ENCODE measurements at places on chromosomes 12 and 14.

- DNase-seq, result no peak
Observed at GRCh38 chr14:62162998-62163589, 400.9 kb downstream of the SNAPC1 start.

GRCh38 chr14:63231766-63232165, 27.5 kb downstream of the RHOJ start:
- DNase-seq, result no peak

DNA sequence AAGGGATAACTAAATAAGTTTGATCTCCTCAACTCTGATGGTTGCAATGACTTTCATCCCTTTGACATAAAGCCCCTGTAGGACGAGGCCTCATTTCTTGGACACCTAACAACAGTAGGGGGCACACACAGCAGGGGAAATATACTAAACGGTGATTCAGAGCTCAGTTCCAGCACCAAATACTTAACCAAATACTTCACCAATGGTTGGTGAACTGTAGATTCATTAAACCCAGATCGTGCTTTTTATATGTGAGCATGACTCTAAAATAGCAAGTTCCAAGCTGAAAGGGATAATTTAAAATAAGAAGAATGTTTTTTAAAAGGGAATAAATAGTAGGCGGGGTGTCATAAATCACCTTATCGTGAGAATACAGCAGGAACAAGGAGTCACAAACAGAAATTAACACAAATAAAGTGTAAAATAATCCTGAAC, 53.2 kb downstream of the ATG2B start:
- no peak for DNase-seq

DNA sequence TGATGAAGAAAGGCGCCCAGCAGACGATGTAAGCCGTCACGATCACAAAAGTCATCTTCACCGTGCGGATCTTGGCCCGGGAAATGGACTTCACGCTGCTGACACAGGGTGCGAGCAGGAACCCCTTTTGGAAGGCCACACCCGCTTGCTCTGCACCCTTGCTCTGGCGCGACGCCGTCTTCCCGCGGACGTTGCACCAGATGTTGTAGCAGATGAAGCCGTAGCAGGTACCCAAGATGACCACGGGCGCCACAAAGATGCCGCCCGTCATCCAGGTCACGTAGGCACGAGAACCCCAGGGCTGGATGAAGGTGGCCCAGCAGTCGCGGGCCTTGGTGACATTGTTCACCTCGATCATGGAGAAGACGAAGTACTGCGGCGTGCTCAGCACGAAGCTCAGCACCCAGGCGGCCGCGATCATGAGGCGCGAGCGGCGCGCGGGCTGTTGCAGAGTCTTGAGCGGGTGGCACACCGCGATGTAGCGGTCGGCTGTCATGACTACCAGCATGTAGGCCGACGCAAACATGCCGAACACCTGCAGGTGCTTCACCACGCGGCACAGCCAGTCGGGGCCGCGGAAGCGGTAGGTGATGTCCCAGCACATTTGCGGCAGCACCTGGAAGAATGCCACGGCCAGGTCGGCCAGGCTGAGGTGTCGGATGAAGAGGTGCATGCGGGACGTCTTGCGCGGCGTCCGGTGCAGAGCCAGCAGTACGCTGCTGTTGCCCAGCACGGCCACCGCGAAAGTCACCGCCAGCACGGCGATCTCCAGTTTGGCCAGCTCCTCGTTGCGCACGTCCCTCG, 890 bp downstream of the AVPR1A start:
- no peak for DNase-seq

DNA sequence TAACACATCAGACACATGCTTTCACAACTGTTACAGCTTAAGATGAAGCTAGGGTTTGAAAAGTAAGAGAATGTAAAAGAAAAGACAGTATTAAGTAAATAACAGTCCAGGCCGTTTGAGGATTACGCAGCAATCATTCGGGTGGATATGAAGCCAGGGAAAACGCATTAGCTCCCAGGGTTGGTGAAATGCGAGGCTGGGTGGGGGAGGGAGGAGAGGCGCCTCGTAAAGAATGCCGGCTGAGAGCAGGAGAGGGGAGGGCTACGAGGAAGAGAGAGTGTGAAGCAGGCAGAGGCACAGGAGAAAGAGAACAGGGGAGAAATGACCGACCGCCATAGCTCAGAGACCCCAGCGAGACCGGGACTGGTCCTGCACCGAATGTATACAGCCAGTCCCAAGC, 73.0 kb downstream of the IQSEC3 start:
- DNase-seq, result peak; percentile 45

DNA sequence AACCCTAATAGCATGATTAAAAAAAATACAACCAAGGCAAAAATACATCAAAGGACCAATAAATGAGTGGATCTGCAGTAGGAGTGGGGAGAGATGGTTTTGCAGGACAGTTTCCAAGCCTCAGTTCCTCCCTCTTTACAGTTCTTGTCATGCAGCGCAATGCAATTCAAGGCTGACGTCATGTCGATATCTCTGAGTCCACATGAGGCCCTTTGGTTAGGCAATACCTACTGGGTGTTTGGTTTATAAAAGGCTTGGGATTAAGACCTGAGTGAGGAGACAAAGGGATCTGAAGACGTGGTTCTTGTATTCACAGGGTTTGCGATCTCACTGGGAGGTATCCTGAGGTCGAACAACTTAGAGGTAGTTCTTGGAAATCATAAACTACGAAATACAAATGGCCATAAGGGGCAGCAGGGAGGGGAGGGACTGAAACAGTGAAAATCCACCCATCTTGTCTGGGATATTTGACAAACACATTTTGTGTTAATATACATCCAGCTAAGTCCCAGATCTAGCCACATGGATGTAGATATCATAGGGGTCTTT, 441.0 kb downstream of the FUT8 start:
- DNase-seq, result no peak

DNA sequence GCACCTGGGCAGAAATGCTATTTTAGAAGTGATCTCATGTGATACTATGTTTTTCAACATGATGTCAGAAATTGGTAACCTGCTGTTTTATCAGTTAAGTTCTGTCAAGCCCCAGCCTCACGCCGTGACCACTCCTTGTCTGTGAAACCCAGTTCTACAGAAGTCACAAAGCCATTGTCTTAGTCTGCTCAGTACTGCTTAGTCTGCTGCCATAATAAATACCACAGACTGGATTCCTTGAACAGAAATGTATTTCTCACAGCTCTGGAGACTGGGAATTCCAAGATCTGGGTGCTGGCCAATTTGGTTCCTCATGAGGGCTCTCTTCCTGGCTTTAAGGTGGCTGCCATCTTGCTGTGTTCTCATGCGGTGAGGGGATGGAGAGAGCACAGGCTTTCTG, 176.9 kb downstream of the PRKCH start:
- DNase-seq, result no peak

DNA sequence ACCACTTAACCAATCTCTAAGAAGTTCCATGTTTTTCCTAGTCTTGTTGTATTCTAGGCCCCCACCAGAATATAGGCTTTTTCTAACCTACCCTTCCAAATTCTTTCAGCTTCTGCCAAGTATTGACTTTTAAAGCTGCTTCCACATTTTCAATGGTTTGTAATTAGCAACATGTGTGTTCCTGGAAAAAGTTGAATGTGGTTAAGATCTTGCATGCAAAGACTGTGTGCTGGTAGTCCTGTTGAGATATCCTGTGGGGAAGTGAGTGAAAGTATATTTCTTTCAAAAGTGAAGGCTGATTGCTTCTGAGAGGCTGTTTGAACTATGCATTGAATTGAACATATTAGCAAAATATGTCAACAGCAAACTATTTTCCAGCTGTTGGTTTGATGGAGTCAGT, 646 bp upstream of the OR6C4 start:
- no peak for DNase-seq

DNA sequence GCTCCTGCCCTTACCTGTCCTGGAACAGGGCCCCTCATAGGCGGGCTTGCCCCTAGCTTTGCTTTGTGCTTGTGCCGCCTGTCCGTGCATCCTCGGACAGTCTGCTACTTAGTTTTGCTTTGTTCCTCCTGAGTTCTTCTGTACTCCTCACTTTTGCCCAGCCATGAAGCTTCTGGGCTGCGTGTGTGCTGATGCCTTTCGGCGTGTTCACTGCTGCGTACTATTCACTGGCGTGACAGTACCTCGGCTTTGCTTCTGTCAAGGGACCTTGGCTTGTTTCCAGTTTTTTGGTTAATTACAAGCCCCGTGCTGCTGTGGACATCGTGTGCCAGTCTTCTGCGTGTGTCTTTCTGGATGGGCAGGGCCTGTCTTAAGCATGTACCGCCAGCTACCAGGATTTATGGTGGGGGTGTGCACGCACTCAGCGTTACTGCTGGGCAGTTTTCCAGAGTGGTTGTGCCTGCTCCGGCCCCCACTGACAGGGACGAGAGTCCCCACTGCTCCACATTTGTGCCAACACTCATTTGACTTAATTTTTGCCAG, 2.5 kb downstream of the PACS2 start:
- DNase-seq, result no peak

DNA sequence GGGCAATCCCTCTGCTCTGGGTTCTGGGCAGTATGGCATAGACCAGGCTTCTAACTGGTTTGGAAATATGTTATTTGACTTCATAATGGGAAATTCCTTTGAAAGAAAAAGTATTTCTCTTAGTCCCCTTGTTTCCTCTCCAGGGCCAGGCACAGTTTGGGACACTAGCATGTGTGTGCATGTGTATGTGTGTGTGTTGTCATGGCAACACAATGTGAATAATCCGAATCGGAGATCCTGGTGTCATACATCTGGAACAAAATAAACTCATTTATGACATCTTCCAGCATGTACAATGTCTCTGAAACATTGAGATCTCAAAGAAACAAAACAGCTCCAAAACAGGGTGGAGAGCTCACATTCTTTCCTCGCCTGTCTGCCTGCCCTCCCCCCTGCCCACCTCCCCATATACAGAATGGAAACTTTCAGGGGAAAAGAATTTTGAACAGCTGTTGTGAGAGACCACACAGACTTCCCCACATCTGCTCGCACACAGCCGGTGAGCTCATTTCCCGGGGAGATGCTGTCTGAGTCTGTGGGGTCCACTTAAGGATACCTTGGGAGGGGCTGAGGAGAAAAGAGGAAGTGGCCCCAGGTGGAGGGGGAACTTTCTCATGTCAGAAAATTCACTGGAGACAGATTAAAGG, 55.5 kb upstream of the PARP11 start:
- no peak for DNase-seq

DNA sequence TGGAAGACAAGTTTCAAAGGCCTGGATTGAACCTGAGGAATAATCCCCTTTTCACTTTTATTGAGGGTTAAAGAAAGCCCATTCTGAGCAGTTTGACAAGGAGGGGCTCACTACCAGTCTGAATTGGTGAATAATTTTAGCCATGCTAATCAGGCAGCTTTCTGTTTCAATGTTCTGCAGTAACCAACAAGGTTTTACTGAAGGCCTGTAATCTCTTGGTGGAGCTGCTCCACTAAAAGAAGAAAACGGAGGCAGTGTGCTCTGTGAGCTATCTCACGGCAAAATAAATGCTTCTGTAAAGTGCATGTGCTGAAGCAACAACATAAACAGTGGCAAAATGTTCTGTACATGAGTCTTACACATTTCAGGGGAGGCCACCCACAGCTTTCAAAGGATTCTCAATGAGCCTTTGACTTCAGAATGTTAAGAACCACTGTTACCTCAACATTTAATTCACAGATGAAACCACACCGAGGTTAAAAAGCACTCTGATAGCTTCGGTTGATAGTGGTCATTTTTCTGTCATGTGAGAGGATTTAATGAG, 111.2 kb downstream of the LRIG3 start:
- no peak for DNase-seq

DNA sequence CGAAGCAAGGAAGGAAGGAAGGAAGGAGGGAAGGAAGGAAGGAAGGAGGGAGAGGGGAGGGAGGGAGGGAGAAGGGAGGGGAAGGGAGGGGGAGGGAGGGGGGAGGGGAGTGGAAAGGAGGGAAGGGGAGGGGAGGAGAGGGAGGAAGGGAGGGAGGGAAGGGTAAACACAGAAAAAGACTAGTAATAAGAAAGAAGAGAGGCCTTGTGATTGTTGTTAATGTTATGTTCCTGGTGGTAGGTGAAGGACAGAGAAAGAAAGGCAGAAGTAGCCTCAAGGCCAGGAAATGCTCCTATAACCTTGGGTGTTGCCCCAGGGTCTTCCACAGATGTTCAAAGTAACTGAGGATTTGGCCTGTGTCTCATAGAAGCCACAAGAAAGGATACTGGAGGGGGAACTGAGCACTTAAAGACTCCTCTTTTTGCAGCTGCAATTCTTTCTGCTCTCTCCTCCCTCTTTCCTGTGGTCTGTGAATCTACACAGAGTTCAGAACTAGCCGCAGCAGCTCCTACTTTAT, 164.2 kb downstream of the PRKD1 start:
- no peak for DNase-seq

DNA sequence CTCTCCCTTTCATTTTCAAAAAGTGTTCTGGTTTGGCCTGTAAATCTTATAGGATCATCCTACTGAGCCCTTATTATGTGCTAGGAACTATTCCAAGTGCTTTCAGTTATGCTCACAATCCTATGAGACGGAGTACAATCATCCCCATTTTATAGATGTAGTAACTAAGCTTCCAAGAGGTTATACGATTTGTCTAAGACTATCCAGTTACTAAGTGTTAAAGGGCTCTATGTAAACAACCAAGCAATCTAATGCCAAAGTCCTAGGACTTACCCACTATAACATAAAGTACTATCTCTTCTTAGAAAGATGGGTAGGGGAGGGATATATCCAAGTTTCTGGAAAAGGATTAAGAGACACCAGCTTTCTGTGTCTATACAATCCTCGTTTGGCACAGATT, 6.7 kb downstream of the CFL2 start:
- DNase-seq, result no peak

GRCh38 chr12:51382173-51382572, 9.0 kb downstream of the GALNT6 start:
- DNase-seq, result no peak

DNA sequence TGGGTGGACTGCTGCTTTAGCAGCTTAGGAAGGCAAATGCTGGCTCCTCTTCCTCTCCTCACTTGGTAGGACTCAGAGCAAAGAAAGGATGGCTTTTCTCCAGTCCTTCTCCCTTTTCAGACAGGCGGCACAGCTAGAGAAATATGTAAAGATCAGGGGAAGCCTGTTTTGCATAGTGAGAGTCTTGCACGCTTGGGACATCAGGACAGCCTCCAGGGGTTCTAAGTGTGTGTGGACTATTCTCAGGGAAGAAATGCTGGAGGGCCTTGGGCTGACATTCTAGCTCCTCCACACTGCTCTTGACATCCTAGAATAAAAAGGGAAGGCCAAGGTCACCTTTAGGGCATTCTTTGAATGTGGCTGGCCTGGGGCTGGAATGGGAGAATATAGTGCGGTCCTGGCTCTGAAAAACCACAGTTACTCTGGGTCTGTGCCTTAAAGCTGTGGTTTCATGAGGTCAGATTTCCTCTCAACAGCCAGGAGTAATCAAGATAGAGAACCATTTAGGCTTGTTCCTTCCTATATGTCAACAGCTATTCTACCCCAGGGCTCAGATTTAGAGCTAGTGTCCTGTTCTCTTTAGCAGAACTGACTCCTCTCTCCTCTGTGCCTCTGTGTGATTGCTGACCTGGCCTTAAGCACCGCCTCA, 24.3 kb downstream of the CMA1 start:
- no peak for DNase-seq

GRCh38 chr14:101362529-101363260, 198.6 kb upstream of the DIO3 start:
- no peak for DNase-seq
